ENCODE measurements at places on chromosomes 7 and 10.

GRCh38 chr7:50801907-50802306, 19.2 kb upstream of the GRB10 start:
- DNase-seq = no peak

DNA sequence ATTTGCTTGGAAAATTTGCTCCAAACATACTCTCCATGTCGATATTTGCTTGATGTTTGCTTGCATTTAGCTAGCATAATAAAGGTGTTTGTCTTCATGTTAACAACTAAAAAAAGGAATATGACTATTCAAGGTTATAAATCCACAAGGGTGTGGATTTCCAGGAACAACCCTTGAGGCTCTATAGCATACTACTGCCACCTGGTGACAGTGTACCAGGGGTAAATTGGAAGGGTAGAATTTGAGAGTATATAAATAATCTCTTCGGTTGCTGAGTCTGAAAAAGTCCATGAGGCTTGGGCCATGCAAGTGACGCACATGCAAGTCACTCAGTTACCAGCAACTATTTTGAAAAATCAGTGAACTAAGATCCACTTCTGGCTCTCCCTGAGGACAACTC, 68.4 kb downstream of the SLIT1 start:
- DNase-seq = no peak

DNA sequence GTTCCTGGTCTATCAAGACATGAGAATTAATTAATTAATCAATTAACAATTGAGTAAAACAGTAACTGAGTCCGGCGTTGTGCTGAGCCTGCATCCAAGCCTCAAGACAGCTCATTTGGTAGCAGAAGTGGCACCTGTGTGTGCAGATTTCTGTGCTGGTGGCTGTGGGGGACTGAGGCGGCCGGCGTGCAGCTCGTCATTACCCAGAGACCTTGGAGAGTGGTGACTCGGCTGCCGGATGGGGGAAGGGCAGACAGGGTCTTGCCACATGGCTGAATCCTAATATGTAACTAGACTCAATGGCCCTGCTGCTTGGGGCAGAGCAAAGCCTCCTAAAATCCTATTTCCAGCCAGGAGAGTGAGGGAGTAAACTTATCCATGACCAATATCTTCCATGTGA, 510.2 kb downstream of the TCERG1L start:
- DNase-seq = no peak

DNA sequence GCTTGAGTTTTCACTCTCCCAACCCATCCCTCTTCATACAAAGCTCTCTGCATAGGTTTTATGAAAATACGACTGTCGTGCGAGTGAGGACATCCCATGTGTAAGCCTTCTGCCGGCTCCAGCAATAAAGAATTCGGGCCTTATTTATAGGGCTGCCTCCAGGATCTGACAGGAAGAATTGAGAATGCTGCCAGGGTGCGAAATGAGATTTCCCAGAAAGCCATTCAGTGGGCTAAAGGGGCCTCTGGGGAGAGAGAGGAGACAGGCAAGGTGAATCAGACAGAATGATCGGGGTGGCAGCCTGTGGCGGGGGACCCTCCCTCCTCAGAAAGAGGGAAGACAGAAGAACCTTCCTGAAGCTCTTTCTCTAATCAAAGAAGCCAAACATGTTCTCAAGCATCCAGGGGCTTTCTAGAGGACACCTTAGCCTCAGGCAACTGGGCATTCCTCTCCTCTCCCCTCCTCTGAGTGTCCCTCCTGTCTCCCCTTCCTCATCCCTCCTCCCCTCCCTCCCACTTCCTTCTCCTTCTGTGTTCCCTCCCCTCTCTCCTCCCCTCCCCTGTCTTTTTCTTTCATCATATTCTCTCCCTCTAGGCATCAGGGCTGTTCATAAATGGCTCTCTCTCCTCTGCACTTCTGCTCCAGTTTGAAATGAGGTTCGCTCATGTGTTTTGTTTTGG, 410.9 kb downstream of the TYW1 start:
- no peak for DNase-seq

GRCh38 chr10:26797340-26797739, 63.4 kb downstream of the ABI1 start:
- DNase-seq = no peak
